ENCODE measurements at places on chromosomes 11 and 22.

DNA sequence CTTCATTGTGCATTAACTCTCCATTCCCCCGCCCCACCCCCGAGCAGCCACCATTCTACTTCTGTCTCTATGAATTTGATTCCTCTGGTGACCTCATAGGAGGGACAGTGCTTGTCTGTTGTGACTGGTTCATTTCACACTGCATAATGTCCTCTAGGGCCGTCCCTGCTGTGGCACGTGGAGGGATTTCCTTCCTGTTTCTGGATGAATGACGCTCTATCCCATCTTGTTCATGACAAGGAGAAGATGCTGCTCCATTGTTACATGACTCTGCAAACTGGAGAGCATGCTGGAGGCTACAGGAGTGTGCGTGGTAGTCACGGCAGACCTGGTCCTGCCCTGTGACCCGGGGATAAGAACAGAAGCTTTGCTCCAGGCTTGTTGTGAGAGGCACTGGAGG, 61.3 kb downstream of the RTL6 start:
- no peak for DNase-seq

DNA sequence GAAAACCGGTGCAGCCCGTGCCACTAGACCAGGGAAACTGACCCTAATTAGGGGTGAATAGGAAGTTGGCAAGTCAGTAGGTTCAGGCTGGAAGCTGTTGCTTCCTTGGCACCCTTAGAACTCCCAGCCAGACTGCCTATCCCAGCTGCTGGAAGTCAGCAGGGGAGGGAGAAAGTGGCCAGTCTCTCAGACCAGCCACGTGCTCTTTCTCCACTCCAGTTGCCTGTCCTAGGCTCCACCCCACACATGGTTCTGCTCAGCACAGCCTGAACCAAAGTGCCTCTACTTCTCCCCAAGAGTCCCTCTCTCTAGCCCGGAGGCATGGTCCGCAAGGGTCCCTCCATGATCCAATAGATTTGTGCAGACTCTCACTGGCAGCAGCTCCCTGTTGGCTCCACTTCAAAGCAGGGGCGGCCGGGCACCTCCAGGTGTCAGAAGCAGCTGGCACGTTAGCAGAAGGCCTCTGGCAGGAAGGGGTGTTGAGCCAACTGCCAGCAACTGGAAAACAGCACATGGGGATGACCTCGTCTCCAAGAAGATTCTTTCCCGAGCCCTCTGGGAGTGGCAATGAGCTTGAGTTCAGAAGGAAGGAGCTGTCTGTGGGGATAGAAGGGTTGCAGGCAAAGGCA, 27.7 kb downstream of the ARFGAP2 start:
- DNase-seq = no peak

DNA sequence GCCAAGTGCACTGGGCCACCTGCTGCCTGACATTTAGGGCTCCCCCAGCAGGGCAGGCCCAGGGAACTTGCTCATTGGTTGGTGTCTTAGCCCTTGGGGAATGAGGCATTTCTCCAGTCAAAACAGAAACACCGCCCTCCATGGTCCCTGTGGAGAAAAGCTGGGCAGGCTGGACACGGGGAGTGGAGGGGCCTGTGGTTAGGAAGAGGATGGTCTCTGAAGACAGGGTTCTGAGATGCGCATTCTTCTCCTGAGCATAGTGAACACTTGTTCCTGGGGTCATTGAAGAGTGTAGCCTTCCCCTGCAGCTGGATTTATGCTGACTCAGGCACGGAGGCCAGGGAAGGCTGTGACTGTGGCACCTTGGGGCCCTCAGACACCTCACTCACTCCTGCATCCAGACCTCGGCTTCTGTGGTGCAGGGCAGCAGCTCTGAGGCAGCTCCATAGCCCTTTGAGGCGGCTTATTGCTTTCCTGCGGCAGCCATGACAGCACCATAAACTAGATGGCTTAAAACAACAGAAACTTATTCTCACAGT, 8.2 kb downstream of the TSPAN18 start:
- no peak for DNase-seq

DNA sequence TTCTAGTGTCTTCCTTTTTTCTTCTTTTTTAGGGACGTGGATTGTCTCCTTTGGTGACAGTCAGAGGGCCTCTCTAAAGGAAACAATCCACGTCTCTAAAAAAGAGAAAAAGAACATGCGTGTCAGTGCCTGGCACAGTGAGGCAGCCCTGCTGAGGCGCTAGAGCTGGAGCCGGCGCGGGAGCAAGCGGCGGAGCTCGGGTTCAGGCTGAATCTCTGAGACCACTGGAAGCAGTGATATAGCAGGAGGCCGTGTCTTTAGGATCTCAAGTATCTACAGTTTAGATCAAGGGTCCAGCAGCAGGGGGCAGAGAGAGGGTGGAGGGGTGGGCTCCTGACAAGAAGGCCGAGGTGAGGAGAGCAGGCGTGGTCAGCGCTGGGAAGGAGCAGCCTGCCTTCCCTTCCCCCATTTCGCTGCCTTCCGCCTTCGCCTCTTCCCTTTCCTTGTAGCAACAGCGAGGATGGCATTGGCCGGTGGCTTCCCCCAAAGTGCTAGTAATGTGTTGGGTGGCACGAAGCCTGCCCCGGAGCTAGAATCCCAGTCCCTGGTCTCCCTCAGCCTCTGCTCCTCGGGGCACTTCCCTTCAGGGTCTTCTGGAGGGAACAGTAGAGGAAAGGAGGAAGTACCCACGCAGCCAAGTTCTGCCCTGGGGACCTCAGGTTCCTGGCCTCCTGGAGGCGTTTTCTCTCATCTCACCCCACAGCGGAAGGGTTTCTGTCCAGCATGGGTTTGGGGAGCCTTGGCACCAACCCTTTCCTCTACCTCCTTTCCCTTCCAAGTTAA, 28.2 kb upstream of the RAB1B start:
- no peak for DNase-seq

DNA sequence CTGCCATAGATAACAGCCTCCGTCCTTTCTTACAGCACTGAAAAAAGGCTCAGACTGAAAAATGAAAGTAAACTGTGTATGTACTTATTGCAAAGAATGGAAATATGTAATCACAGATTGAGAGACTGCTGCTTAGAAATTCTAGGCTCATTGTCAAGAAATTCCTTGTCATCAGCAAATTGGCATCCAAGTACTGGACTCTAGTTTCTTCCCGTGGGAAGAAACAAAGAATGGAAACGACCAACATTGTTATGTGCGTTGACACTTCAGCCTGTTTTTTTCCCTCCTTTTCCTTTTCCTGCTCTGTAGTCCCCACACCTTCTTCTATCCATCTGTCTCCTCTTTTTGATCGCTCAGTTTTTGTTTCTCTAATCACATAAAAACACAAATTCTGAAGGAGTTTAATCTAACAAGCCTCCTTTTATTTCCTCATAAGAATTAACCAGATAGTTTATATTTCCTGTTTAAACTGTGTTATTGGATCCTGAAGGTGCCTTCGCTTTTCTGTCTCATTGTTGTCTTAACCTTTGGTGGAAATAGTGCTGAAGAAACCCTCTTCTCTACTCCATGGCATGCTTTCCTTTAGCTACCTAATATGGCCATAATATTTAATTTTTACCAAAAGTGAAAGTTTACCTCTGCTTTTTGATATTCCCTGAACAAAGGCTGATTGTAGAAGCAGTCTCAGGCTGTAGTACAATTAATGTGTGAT, 20.0 kb upstream of the CASP12 start:
- DNase-seq = no peak

DNA sequence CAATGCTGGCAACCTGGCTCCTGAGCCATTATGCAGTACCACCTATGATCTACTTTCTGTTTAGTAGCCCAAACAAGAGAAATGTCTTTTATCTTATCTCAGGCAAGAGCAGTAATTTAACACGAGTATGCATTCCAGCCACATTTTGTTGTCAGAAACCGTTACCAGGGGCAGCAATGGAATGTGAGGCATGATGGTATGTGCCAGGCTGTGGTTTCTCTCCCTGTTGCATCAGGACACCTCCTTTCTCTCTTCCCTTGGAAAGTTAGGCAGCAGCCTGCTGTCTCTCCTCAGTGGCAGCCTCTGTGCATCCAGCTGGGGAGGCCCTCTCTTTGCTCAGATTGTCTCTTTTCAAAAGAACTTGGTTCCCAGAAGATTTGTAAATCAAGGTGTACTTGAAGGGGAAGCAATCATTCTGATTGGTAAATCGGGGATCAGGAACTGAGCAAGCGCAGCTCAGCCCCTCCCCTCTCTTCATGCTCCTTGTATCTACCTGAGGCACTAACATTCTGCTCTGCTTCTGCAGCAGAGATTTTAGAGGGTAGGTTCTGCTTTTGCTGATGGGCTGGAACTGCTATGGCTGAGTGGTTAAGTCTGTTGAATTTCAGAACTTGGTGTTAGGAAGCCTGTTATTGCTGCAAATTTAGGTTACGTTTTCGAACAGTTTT, 229.2 kb downstream of the ADAMTS15 start:
- DNase-seq = no peak

DNA sequence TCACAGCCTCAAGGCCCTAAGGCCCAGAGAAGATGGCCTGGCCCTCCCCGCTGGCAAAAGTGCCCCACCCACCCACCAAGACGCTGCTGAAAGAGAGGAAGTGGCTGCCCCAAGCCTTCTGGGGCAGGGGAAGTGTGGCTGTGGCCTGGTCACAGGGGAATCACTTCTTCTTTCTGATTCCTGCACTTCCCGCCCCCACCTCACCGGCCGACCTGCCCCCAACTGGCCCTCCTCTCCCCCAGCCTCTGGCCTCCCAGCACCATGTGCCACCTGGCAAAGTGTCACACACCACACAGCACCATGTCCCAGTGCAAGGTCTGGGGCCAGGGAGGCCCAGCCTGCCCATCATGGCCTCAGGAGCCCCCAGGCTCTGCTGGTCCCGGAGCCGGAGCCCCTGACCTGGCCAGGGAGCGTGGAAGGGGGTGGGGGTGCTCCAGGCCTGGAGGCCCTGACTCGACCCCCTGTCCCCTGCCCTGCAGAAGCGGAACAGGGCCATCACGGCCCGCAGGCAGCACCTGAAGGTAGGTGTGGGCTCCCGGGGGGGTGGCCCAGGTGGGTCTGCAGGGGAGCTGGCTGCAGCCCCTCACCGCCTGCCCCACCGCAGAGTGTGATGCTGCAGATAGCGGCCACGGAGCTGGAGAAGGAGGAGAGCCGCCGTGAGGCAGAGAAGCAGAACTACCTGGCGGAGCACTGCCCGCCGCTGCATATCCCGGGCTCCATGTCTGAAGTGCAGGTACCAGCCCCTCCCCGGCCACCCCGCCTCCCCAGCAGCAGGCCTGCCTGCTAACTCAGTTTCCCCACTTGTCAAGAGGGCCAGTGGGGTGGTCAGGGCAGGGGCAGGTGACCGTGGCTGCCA, 1.4 kb downstream of the TNNI2 start:
- DNase-seq = no peak

DNA sequence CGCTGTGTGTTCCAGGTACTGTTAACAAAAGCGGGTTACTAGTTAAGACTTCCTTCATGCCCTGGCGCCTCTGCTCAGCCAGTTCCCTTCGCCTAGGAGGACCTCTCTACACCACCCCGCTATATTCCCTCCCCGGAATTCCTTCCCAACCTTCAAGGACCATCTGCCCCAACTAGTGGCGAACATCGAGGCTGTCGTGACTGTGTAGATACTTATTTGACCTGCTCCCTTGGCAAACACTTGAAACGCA, 450 bp upstream of the BCL2L13 start:
- no peak for DNase-seq

DNA sequence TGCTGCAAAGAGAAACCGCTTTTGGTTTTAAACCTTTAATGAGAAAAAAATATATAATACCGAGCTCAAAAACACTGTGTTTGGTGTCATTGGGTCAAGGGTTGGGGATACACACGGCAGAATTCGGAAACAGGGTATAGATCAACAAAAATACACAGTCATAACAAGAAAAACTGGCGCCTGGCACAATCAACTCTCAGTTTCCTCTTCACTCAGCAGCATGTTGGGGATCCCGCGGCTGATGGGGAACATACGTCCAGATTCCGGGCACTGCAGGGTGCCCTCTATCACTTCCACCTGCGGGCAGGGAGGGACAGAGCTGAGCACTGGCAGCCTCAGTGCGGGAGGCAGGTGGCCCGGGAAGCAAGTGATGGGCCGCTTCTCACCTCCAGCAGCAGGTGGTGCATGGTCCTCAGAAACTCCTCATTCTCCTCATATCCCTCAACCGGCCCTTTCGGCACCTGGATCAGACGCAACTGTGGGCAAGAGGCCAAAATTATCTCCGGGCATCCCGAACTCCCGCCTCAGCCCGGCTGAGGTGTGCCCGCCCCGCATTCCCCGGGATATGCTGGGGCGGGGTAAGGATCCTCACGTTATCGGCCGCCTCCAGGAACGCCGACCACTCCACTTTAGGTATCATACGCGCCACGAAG, 561 bp downstream of the TRMT112 start:
- no peak for DNase-seq

GRCh38 chr11:129375751-129376657, at the start of gene BARX2:
Gene BARX2, plus strand, starts transcription at chr11:129375848. Its CDS starts 188 bp downstream, at chr11:129376036.
- DNase-seq = no peak

DNA sequence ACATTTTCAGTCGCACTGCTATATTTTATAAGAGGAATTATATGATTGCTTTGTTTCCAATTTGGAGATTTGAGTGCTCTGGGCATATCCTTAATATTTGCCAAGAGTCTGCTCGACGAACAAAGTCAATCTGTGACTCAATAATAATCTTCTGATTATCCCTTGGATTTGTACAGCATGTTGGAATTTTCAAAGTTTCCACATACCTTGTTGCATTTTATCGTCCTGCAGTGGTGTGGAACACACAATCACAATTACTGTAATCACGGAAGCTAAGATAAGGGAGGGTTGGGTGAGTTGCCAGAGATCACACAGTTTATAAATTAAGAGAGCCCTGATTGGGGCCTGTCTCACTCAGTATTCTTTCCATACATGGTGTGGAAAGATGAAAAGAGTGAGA, 189.3 kb downstream of the GUCY1A2 start:
- DNase-seq = no peak

DNA sequence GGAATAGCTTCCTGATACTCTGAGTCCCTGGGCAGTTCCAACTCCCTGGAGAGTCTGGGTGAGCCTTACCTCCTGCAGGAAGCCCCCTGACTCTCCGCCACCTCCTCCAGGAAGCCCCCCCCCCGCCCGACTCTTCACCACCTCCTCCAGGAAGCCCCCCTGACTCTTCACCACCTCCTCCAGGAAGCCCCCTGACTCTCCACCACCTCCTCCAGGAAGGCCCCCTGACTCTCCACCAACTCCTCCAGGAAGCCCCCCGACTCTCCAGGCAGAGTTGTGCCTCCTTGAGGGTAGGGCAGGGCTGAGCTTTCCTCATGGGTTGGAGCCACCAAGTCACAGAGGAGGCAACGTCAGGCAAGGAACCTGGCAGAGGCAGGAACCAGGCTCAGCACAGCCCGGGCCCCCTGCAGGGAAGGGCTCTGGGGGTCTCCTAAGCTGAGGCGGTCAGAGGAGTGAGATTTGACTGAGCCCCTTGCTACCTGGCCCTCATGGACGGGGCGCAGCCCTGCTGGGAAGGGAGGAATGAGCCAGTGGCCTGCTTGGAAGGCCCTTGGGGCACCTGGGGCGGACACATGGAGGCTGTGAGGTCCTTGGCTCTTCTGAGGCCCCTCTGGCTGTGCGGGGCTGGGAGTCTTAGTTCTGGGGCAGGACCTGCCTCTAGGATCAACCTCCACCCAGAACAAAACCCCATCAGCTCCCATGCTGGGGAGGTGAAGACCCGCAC, 18.1 kb downstream of the MRGPRG start:
- DNase-seq = no peak
